NCI-H446 treated with DMSO at 0.1 percent for 48 hours (cell line): ENCODE measurements at places on chromosomes 5 and 9.

DNA sequence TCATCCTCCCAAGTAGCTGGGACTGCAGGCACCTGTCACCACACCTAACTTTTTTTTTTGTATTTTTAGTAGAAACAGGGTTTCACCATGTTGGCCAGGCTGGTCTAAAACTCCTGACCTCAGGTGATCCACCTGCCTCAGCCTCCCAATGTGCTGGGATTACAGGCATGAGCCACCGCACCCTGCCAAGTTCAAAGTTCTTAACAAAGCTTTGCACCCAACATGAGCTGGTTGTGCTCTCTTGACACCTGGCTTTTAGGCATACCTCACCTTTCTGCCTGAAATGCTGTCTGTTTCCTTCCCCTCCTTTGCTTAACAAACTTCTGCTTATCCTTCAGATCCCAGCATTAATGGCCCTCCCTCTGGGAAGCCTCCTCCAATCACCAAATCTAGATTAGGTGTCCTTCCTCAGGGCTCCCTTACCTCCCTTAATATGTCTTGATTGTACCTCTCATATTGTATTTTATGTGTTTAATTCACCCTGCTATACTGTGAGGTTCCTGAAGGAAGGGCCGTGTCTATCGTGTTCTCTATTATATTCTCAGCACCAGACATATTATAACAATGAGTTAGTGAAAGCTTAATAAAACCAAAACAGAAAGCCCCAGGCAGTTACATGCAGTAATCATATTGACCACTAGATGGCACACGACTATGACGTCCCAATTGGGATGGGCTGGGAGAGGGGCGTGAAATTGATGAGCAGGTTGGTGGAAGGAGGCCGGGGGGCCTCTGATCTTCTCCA is 62.9 kb upstream of the PPARGC1B start:
- no peak for DNase-seq

- peak; percentile 6 for DNase-seq
These were observed 98.9 kb downstream of the CSNK1G3 start for GRCh38 chr5:123610665-123611405.

- no peak for DNase-seq
These were observed 167.2 kb downstream of the XRCC4 start for GRCh38 chr5:83244516-83244915.

DNA sequence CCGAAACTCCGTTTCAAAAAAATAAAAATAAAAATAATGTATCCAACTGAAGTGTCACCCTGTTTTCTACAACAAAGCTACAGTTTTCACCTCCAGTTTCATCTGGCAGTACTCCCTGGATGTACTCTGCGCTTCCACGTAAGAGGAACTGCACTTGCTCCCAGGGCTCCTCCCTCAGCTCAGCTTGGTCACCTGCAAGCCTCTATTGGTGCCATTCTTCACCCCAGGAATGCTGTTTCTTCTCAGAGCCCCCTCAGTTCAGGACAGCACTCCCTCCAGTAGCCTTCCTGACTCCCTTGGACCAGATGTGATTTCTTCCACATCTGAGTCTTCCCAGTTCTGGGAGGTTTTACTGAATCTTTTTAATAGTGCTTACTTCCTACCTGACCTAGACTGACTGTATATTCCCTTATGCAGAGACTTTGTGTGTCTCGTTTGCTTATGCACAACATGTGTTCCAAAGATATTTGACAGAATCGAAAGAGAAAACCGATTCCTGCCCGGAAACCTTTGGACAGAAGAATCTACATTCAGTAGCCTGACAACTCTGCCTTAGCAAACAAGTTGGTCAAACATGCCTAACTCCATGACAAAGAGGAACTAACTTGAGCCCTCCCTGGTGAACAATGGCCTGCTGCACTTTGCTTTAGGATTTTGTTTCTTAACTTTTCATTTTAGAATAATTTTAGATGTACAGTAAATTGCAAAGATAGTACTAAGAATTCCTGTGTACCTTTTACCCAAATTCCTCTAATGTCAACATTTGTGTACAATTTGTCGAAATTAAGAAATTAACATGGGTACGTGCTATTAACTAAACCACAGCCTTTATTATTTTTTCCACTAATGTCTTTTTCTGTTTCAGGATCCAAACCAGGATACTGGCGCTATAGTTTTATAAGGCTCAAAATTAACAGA is 814 bp downstream of the CCDC125 start:
- no peak for DNase-seq

DNA sequence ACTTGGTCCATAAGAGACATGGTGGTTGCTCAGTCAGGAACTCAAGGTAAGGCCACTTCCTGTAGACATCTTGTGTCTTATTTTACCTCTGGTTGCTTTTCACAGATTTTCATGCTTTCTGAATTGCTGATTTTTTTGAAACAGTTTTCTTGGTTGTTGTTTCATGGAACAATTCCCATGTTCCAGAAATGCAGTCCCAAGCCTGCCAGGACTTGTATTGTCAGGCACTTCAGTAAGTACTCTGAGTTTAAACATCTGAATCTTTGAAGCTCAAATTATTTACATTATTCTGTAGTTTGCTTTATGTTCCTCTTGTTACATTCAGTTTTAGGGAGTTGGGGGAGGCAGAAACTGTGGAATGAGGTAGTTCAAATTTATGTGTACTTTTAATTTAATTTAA is 290.2 kb downstream of the DMRT2 start:
- no peak for DNase-seq

- no peak for DNase-seq
These were observed 353.6 kb downstream of the SEMA5A start for GRCh38 chr5:9192266-9192665.

DNA sequence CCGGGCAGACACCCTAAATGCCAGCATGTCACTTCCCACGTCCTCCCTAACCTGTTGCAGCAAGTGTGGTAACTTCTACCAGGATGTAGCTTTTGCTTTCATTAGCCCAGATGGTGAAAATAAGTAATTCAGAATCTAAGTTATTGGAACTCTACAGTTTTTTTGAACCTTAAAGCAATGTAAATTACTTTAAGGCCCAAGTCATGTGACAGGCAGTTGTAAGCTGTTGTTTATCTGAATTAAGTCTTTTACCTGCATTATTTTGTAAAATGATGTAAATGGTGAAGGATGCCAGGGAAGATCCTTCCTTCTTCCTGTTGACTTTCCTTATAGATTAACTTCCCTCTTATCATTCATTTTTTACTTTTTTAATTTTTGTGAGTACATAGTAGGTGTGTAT is 670.2 kb downstream of the SEMA5A start:
- DNase-seq = no peak

GRCh38 chr9:15140051-15140450 is 167.0 kb downstream of the TTC39B start:
- no peak for DNase-seq

- DNase-seq = no peak
These were observed 62.0 kb downstream of the CAVIN4 start for GRCh38 chr9:100639854-100640253.

- DNase-seq = no peak
These were observed 110.8 kb downstream of the MRPS30 start for GRCh38 chr5:44919560-44919959.

DNA sequence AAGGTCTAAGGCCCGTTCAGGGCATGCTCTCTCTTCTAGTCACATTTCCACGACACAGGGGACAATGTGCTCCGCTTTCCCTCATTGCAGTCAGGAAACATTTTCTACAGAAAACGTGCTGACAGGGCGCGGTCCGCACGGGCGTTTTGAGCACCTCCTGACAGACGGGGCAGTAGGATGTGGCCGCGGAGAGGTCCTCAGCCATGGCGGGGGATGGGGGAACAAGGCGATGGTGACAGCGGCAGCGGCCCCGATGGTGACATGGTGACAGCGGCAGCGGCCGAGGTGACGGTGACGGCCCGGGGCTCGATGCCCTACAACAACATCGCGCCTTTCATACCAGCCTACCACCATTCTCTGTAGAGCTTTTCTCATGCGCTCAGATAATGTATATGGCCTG is 4.1 kb downstream of the PLPP1 start:
- no peak for DNase-seq

GRCh38 chr9:113475031-113475430 is 11.5 kb downstream of the RGS3 start:
- no peak for DNase-seq

DNA sequence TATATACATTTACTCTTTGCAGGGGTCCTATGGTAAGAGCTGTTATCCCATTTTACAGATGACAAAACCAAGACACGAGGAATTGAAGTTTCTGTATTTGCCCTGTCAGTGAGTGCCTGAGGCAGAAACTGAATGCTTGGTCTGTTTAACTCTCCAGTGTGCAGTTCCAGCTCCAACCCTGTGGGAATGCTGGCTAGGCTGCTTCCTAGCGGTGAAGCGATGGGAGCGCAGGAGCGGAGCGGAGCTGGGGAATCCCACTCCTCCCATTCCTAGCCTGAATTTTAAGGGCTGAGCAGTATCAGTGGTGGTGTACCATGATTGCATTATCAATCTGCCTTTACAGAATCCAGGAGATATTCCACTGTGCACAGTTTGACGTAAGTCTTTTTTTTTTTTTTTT is 202.3 kb downstream of the LRRC70 start:
- DNase-seq = no peak

DNA sequence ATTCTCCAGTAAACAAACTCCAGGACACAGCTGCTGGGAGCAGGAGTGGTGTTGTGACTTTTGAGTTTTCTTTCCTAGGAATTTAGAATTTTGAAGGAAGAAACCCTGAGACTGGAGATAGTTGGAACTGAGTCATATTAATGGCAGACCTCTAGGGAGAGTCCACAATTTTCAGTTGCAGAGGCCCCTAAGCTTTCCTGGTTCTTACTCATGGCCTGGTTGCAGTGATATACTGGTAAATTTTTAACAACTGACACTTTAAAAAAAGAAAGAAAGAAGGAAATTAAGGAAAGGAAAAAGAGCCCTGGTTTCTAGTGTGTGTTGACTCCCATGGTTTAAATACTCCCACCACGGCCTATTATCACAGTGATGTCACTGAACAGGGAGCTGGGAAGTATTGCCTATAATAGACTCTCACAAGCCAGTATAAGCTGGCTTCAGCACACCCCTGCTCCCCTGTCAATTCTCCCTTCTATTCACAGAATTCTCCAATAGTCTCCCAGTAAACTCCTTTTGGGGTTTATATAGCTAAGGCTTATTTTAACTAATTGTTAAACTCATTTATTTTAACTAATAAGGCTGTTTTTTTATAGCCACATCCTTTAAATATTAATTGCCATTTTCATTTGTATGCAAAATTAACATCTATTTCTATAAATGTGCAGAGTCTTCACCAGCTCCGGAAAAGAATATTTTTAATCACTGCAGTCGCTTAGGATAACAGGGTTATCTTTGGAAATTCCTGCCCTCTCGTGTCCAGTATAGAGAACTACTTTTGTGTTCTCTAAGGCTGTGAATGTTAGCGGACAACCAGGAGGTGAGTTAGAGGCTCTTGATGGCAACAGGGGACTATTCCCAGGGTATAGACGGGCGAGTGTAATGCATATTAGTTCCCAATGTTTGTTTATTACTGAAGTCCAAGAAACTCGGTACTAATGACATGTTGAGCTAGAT is 59.7 kb downstream of the GGTA1 start:
- DNase-seq = no peak

GRCh38 chr5:96150007-96150406 is 188.4 kb upstream of the ELL2 start:
- DNase-seq = no peak

DNA sequence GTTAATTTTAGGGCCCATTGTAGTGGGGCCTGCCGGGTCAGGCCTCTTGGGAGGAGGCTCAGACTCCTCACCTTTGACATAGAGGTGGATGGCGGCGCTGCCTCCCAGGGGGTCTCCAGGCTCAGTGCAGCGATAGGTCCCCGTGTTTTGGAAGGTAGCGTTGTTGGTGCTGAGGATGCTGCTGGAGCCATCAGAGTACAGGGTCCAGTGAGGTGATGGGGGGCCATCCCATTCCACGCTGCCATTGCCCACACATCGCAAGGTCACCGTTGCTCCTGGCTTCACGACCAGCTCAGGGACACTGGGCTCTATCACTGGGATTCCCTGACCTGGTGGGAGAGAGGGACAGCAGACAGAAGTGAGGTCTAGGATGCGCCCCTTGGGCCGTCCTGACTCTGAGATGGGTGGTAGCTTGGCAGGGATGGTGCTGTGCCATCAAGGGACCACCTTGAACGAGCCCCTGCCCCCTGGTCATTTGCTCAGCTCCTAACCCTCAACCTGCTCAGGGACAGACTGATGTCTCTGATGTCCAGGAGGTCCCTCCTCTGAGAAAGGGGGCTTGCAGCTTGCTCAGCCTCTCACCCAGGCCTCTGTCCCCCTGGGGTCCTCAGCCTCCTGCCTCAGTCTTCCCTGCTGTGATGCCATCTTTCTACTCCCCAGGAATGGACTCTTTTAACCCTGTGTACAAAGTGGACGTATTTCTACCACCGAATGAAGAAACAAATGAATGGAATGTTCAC is 5.5 kb downstream of the CSF1R start:
- DNase-seq = no peak

DNA sequence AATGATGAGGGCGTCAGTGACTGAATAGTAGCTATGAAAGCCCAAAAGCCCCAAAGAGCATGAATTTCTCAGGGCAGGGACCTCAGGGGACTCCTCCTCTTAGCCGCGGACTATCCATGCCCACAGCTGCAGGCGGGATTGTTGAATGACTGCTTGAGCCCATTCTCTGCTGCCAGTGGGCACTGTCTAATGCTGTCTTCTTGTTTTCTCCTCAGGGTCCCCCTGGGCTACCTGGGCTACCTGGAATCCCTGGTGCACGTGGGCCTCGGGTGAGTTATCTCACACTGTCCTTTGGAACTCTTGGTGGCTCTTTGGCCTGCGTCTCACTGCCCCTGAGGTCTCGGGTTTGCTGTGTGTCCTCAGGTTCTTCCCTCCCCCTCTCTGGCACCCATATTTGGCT is 22.7 kb downstream of the COL27A1 start:
- DNase-seq = no peak

GRCh38 chr5:171462136-171462927 is 42.9 kb downstream of the FGF18 start:
- DNase-seq = no peak

DNA sequence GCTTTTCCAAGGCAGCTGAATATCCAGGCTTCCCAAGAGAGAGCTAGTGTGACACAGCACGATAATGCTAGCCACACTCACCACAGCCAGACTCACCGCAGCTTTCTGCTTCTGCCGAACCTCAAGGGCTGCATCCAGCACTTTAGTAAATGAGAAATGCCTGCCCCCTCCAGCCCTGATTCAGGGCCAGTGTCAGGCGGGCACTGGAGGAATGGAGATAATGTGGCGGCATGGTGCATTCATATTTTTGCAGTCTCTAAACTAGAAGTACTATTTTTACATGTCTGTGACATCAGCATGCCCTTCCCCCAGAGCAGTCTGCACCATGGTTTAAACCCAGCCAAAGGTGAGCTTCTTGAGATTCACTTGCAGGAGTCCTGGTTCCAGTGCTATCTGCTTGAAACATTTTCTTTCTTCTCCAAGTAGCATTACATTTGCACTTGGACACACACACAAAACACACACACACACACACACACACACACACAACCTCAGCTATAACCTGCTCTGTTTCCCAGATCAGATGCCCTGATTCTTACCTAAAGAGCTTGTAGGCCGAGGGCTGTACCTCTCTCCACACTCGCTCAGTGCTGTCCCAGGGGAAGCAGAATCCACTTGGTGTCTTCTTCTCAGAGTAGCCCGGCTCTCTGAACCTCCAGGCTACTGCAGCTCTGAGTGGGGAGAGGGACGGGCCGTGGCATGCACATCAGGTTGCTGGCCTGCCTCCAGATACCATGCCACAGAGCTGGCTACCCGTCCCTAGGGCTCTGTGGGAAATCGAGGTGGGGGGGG is at the start of gene FGF1:
FGF1 (minus strand) TSS at position 673 of the 792 bp plus-strand sequence. CDS start 71,963 bp downstream, outside the sequence.
- DNase-seq = no peak

GRCh38 chr9:36074870-36075532 is 38.3 kb downstream of the RECK start:
- peak; percentile 68 for DNase-seq
